Esophagus muscularis mucosa (tissue), 4 donors: ENCODE measurements at places on chromosomes 16 and 17. TPM values are rescaled to one million over a fixed set of nuclear protein-coding genes. Genes with fewer than 3 reads are reported as not detected.

FADS6 gene
- total RNA-seq = not detected

DNAH3 gene
- not detected for total RNA-seq

RHBDL1 gene
- total RNA-seq = 0.42 TPM

ADAD2 gene
- 0.83 TPM for total RNA-seq

SPATA22 gene
- total RNA-seq = 0.39 TPM

NPW gene
- not detected for total RNA-seq

BORCS6 gene
- 11.6 TPM for total RNA-seq

EPN2 gene
- total RNA-seq = 31.6 TPM

EMP2 gene
- total RNA-seq = 87.1 TPM

XYLT1 gene
- total RNA-seq = 37.4 TPM

GPR142 gene
- 0.83 TPM for total RNA-seq

FBXO39 gene
- total RNA-seq = not detected

TMEM100 gene
- total RNA-seq = 9.6 TPM

MFAP4 gene
- 315 TPM for total RNA-seq

ASGR1 gene
- not detected for total RNA-seq

YBX2 gene
- total RNA-seq = 5.2 TPM

PIMREG gene
- total RNA-seq = not detected

SOX8 gene
- 4.2 TPM for total RNA-seq

SPN gene
- 4.2 TPM for total RNA-seq

KRT20 gene
- total RNA-seq = not detected

TM4SF5 gene
- not detected for total RNA-seq

SPATA33 gene
- 4.9 TPM for total RNA-seq

ATP2A1 gene
- not detected for total RNA-seq

CALB2 gene
- total RNA-seq = 0.71 TPM

PIRT gene
- total RNA-seq = 1.7 TPM

TBX4 gene
- total RNA-seq = not detected

CHST6 gene
- 0.33 TPM for total RNA-seq

ZG16B gene
- not detected for total RNA-seq

NLGN2 gene
- total RNA-seq = 12.0 TPM

TNFSF13 gene
- 19.4 TPM for total RNA-seq

ALDOC gene
- 31.0 TPM for total RNA-seq

HSPB9 gene
- 0.26 TPM for total RNA-seq

CMTM1 gene
- not detected for total RNA-seq

CCL4 gene
- 2.0 TPM for total RNA-seq

TNP2 gene
- not detected for total RNA-seq

PRSS8 gene
- total RNA-seq = not detected

PRAC2 gene
- not detected for total RNA-seq
